Tracheal epithelial cell (primary cell): ENCODE measurements at places on chromosomes 2 and 18. TPM values are rescaled to one million over a fixed set of nuclear protein-coding genes. Genes with fewer than 3 reads are reported as not detected.

The FOXD4L1 gene
- under 0.01 TPM in 2 replicates for total RNA-seq

The RETREG2 gene
- total RNA-seq = 56.9 and 72.7 TPM in 2 replicates

The WDR35 gene
- 6.6 and 8.2 TPM in 2 replicates for total RNA-seq

The INHBB gene
- 0.21 and 0.24 TPM in 2 replicates for total RNA-seq

The TEKT4 gene
- not detected in 2 replicates for total RNA-seq

The ANKRD23 gene
- 0.48 and 2.1 TPM in 2 replicates for total RNA-seq
